Fibroblast of upper back skin (primary cell): ENCODE measurements at places on chromosomes 1 and 21.

GRCh38 chr1:5728663-5729355 is 263.4 kb downstream of the NPHP4 start:
- no peak for DNase-seq

GRCh38 chr1:243217349-243217748 is 37.7 kb downstream of the CEP170 start:
- DNase-seq, result no peak

- no peak for DNase-seq
These were observed 25.0 kb downstream of the ABCA4 start for GRCh38 chr1:94095744-94096469.

GRCh38 chr21:43333298-43334062 is 93.5 kb downstream of the SIK1 start:
- DNase-seq, result peak; percentile 95

GRCh38 chr1:114154963-114155322 is 1.3 kb upstream of the SYT6 start:
- DNase-seq, result peak; percentile 16

DNA sequence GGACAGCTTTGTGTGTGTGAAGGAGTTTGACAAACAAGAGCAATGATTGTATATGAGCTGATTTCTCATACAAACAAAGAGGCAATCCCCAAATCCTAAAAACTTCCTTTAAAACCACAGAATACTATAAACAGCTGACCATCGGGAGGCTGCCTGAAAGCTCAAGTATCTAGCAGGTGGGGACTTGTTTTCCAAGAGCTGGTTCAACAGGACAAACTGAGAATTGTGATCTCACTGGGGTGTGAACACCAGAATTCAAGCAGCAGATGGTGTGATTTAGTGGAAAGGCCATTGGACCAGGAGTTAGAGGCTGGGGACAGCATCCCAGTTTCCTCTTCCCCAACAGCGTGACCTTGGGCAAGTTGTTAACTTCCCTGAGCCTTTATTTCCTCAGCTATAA is 13.9 kb downstream of the LMX1A start:
- DNase-seq, result no peak

DNA sequence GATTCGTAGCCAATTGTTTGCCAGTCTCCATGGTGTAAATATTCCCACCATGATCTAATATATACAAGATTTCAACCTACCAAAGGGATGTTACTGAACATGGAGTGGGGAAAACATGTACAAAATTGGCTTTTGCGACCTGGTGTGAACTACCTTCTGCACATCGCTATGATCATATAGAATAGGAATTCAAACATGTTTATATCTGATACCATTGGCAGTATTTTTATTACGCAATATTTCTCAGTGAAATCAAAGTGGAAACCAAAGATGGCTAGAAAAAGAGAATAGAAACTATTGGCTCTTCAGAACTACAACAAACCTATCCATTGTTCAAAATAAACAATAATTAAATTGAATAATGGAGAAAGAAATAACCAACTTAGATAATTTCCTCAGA is 285.1 kb downstream of the TPR start:
- DNase-seq, result no peak

DNA sequence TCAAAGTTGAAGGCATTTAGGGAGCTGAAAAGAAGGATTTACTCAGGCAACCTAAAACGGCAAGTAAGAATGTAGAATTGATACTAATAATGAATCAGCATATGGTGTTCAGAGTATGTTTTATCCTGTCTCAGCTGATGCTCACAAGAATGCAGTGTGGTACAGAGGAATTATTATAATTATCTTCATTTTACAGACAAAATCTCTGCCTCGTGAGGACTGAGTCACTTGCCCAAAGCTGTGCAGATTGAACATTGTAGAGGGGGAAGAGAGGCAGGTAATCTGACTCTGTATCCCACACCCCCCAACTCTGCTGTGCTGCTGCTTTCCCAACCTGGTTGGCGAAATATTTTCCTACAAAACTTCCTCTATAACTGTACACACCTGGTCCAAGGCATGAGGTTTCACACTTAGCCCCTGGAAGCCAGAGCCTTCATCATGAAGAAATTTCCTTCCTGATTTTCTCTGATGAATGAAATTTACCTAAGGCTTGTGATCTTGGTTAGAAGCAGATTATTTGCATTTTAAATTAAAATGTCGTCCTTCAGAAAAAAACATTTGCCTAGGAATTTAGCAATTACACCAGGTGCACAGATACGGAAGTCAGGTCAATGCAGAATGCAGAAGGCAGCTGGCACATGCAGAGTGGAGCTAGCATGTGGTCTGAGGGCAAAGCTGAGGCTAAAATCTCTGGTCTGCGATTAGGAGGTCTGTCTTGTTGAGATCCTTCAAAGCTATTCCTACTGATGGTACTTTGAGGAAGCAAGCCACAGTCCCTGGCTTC is 52.8 kb downstream of the DPT start:
- DNase-seq, result peak; percentile 47

DNA sequence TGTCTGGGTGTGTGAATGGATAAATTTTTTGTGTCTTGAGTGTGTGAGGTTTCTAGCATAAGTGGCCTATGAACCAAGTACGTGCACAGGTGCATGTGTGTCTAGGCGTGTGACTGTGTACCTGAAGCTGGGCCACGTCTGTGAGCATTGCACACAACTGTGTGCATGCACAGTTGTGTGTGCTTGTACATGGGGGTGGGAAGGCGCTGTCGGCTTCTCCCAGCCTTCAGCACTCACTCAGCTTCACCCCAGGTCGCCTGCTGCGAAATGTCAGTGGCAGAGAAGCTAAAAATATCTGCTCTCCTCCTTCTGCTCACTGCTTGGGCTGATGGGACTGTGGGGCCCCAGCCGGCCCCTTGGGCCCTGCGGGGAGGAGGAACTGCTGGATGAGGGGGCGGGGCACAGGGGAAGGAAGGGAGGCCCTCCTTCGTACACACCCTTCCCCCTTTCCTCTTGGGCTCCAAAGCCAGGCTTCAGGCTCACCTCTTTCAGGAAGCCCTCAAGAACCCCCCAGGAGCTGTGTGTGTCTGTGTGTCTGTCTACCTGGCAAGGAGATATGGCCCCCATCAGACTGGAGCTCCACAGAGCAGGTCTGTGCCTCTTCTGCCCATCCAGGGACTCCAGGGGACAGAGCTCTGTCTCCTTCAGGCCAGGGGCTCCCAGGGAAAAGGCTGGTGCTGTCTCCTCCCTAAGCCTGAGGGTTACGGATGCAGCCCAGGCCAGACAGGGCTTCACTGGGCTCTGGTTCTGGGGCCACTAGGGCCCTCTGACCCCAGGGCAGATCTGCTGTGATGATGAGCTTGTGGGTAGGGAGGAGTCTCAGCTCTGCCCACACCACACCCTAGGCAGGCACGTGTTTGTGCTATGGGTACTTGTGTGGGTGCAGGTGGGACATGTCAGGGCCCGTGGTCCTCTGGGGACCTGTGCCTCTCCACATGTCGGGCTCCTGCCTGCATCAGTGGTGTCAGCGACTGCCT is 35.6 kb upstream of the WASF2 start:
- peak; percentile 81 for DNase-seq

DNA sequence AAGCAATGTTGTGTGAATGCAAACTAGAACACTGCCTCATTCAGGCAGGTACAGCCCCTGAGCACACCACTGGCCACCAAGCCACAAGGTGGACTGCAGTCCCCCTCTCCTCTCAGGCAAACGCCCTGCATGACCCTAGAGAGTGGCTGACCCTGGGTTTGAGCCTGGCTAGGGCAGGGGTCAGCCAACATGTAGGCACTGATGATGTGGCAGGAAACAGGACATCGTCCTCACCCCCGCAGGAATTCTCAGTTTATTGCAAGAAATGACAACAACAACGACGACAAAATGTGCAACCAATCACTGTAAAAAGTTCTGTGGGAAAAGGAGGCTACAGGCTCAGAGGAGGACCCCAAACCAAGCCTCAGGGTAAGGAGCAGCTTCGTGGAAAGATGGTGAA is 81.3 kb downstream of the OMA1 start:
- no peak for DNase-seq

GRCh38 chr1:200741551-200742207 is 3.0 kb downstream of the CAMSAP2 start:
- no peak for DNase-seq

GRCh38 chr1:151806170-151806569 is 951 bp upstream of the LINGO4 start:
- DNase-seq, result no peak

DNA sequence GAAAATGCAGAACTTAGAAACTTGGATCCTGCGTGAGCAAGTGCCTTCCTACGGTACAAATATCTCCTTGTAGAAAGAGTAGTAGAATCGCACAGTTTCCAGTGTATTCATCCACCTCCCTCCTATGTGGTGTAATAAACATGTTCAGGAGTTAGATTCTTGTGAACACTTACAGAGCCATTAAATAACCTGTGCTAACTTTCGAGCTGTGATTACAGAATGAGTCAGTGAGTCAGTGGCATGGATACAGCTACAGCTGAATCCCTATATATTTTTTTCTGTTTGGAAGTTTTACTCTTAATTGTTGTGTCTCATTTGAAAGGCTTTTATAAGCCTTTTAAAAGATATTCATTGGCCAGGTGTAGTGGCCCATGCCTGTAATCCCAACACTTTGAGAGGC is 148.7 kb downstream of the EDEM3 start:
- no peak for DNase-seq

- peak; percentile 85 for DNase-seq
These were observed 8.8 kb upstream of the RNPC3 start for GRCh38 chr1:103516693-103517092.

GRCh38 chr1:2372551-2373490 is 18.5 kb downstream of the MORN1 start:
- DNase-seq, result no peak

DNA sequence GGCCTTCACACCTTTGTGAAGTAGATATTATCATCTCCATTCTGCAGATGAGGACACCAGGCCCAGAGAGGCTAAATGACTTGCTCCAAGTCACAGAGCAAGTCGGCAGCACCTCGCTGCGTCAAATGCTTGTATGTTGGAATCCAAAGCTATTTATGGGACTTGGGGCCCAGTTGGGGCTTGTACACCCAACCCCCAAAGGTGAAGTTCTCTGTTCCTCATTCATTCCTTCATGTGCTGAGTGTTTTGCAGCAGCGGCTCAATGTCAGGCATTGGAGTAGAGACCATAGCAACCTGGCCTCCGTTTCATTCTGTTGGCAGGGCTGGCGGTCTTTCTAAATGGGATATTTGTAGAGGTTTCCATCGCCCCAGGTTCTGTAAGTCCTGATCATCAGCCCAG is 113.4 kb upstream of the SLC25A33 start:
- DNase-seq, result no peak

- no peak for DNase-seq
These were observed 4.3 kb downstream of the MFN2 start for GRCh38 chr1:11984576-11984975.

- DNase-seq, result no peak
These were observed 1.3 kb upstream of the KRTAP10-12 start for GRCh38 chr21:44695641-44696040.

DNA sequence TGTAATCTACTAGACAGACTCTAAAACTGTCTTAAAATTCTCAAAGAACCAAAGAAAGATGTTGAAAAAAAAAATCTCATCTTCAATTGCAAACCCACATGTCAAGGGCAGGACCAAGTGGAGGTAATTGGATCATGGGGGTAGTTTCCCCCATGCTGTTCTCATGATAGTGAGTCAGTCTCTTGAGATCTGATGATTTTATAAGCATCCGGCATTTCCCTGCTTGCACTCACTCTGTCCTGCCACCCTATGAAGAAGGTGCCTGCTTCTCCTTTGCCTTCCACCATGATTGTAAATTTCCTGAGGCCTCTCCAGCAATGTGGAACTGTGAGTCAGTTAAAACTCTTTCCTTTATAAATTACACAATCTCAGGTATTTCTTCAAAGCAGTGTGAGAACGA is 257.0 kb downstream of the HHIPL2 start:
- DNase-seq, result no peak

GRCh38 chr1:41822866-41823265 is 95.9 kb downstream of the HIVEP3 start:
- no peak for DNase-seq

- peak; percentile 98 for DNase-seq
These were observed 89.7 kb upstream of the RGS1 start for GRCh38 chr1:192485692-192486436.

DNA sequence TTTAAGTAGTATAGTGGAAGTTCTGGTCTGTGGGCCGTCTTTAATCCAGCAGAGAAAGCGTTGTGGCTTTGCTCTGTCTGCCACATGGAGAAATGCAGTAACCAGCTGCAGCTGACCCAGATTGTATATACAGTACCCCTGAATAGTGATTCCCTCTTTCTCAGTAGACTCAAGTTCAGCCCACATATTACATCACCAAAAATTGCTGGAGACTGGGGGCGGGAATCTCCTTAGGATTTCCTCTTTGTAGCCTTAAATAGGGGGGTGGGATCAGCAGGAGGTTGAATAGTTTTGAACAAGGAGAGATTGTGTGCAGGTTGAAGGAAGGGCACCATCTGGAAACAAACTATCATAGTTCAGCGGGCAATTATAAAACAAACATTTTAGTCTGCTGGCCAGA is at the start of gene ANGPTL1:
Gene ANGPTL1 (minus strand): TSS at position 134 of the 400 bp plus-strand sequence. CDS start 5,301 bp downstream, outside the sequence.
- peak; percentile 43 for DNase-seq

DNA sequence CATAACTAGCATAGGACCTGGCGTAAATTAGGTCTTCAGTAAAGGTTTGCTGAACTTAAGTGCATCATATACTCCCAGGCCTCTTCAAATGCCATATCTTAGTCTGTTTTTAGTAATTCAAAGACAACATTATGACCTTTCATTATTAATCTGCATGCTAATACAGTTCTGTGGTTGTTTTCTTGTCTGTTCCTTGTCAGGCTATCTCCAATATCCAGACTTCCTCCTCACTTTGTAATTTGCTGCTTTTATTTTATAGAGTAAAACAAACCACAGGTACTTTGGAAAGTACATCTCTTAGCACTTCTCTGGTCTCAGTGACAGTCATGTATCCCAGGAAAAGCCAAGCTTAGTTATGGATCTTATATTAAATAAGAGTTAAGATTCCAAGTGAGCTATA is 65.1 kb upstream of the BMP8A start:
- DNase-seq, result no peak

- DNase-seq, result no peak
These were observed at the start of gene EPHA10 for GRCh38 chr1:37764888-37765441. Gene EPHA10, minus strand, starts transcription at chr1:37765120. Its CDS starts 54 bp downstream, at chr1:37765066.

GRCh38 chr1:203607533-203607873 is 19.1 kb upstream of the ATP2B4 start:
- no peak for DNase-seq

GRCh38 chr1:61090546-61091202 is 8.3 kb downstream of the NFIA start:
- no peak for DNase-seq

GRCh38 chr1:245929224-245929623 is 577.9 kb downstream of the SMYD3 start:
- no peak for DNase-seq
